Suppressor macrophage (primary cell): ENCODE measurements at places on chromosomes 12 and 14.

GRCh38 chr12:44930972-44931600, 55.0 kb upstream of the NELL2 start:
- DNase-seq: no peak

- no peak for DNase-seq
Measured at GRCh38 chr12:77893918-77894317, 63.2 kb downstream of the NAV3 start.

GRCh38 chr12:76247026-76247646, 101.1 kb downstream of the BBS10 start:
- no peak for DNase-seq

GRCh38 chr14:100839681-100840111, 13.8 kb downstream of the MEG3 start:
- DNase-seq: no peak

GRCh38 chr12:130162267-130162666, at the start of gene FZD10:
FZD10 (plus strand) TSS chr12:130162464; CDS start chr12:130162943, 479 bp downstream.
- no peak for DNase-seq

DNA sequence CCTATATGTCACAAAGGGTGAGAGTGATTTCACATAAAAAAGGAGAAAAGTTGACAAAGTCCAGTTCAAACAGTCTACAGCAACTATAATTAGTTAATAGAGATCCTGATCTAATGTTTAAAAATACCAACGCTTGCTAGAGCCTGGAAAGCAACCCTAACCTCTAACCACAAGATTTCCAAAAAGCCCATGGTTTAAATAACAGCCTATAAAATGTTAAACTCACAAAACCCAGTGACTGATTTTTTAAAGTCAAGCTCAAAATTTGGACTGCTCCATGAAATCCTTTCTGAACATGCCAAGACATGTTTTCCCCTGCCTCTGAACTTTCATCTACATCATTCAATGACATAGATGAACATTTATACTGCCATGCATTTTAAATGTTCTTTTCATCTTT, 81.6 kb downstream of the PLEKHG7 start:
- DNase-seq: no peak

DNA sequence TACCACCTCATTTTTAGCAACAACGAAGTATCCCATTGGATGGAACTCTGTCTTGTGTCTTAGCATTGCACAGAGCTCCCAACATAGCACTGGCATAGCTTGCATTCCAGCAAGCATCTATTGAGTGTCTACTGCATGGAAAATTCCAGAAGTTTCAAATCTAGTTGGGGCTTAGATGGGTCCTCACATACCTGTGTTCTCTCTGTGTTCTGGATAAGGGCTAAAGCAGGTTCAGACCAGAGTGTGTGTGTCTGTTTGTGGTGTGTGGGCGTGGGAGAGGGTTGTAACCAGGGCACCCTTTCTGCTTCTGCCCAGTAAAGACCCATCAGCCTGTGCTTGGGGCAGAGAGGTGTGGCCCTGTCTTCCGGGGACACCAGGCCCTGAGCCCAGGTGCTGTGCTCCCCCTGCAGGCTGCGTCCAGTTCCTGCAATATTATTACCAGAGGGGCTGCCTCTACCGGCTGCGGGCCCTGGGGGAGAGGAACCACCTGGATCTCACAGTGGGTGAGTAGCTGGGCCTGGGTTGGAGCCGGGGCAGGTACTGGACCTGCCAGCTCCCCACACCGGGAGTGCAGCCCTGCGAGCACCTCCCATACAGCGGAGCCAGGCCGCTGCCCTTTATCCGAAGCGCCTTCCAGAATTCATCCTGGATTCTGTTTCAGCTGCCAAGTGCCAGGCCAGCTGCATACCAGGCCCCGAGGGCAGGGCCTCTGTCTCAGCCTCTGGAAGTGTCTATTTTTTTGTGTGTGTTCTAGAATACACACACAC, 20.3 kb downstream of the RHOF start:
- peak; percentile 83 for DNase-seq

DNA sequence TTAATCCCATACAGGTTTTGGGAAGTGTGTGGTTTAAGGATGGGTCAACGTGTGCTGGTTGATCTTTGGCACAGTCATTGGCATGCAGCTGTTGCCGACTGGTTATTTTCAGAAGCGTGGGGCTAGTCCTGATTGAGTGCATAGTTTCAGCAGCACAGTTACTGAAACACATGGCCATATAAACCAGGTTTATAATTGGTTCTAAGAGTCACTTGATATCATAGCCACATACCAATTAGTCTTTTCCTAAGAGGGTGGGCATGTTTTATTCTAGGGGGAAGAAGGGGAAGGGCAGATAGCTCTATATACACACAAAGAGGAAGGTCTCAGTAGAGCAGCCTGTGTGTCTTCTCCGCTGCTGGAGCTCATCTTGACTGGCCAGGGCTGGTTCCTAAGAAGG, 11.0 kb upstream of the RPS6KL1 start:
- peak; percentile 37 for DNase-seq

GRCh38 chr12:1811281-1811947, 9.0 kb upstream of the LRTM2 start:
- peak; percentile 86 for DNase-seq

- DNase-seq: no peak
Measured at GRCh38 chr14:98370352-98370751, 901.6 kb downstream of the BCL11B start.

DNA sequence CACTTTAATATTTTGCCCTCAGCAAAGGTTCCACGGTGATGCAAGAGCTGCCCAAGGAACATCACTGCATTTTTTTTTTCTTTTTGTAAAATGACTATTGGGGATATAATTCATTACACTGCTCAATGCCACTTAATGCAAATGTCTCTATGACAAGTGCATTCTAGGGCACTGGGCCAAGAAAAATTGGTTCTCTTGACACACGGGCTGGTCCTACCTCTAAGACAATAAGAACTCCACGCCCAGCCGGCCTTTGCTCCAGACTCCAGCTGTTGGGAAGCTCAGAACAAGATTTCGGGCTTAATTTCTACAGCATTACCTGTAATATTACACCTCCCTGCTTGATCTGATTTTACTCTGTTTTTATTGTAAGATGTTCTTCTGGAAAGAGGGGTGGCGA, 48.8 kb upstream of the VRK1 start:
- no peak for DNase-seq

DNA sequence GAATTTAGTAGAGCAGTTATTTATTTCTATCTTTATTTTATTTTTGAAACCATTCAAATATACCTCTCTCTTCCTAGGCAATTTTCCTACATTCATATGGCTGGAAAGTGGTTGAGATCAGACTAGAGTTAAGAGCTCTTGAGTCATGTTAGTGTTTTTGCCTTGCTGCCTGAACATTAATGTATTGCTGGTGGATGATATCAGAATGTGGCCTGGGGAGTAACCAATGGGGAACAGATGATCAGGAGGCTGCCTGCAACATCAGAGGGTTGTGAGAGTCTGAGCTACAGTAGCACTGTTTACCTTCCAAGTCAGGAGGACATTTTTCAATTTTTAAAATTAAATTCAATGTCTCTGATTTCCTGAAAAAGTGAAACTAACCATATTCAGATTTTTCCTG, 166.3 kb upstream of the TRHDE start:
- DNase-seq: no peak

- DNase-seq: no peak
Measured at GRCh38 chr14:105383083-105383730, 15.1 kb upstream of the TEX22 start.

DNA sequence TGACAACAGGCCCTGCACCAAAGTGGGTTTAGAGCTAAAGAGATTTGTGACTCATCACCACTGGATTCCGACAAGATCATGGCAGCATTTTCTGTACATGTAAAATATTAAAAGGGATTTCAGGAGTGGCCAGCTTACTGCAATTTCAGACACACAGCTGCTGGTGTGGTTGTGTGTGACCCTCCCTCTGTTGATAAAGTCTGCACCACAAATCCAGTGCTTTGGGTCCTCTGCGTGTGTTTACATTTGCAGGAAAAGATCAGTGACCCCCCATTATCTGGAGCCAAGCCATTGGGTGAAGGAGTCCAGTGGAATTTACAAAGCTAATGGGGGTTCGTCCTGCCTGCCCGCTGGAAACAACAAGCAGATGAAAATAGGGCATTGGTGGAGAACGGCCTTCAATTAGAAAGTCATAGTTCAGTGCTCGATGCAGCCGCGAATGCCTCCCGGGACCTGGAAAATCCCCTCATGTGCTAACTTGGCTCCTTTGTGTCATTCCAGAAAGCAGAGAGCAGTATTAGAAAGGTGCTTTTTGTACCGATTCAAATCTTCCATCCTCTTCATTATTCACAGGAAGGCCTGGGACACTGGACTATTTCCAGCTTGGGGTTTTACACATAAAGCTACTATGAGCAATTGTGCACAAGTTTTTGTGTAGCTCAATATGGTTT, 188.5 kb upstream of the TMEM132C start:
- DNase-seq: no peak

GRCh38 chr12:67832155-67832554, 157.1 kb upstream of the IFNG-AS1 start:
- no peak for DNase-seq

DNA sequence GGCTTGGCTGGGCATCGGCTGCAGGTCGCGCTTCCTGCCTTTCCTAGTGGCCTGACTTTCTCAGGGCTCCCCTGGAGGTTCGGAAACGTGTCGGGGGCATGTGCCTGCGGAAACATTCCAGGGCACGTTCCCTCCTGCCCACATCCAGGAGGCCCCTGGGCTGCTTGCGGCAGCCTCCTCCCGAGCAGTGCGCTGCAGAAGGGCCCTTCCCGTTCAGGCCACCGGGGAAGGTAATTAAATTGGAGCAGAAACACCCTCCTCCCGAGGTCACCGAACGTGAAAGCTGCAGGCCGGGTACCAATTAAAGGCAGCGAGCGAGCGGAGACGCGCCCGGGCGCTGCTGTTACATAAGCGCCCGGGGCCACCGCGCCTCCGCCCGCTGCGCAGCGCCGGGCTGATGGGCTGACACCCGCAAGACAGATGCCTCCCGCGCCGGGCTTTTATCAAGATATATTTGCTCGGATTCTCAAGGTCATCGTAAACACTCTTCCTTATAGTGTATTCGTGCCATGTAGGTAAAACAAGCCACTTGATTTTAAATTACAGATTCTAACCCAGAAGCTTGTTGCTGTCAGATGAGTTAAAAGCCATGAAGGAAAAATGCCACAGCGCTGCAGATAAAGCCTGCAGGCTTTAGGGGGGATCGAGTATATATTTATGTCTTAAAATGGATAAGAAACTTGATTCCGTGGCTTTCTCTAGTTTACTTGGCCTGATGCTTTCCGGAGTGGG, 31.4 kb downstream of the SSPN start:
- DNase-seq: peak; percentile 9

DNA sequence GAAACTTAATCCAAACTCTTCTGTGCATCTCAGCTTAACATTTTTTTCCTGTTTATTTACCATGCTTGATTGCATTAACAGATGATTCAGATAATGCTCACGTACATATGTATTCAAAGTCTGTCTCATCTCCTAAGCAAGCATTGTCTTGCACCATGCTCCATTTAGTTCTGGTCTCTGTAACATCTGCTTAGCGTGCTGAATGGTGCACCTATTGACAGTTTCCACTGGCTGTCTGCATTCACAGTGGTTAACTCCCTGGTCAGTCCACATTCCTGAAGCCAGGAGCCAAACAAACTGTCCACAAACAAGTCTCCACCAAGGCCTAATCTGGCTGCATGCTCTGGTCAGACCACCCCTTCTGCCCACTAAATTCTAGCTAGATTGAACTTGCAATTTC, 83.9 kb downstream of the KNTC1 start:
- DNase-seq: no peak

GRCh38 chr12:62578726-62579125, 112.1 kb downstream of the MON2 start:
- DNase-seq: no peak

DNA sequence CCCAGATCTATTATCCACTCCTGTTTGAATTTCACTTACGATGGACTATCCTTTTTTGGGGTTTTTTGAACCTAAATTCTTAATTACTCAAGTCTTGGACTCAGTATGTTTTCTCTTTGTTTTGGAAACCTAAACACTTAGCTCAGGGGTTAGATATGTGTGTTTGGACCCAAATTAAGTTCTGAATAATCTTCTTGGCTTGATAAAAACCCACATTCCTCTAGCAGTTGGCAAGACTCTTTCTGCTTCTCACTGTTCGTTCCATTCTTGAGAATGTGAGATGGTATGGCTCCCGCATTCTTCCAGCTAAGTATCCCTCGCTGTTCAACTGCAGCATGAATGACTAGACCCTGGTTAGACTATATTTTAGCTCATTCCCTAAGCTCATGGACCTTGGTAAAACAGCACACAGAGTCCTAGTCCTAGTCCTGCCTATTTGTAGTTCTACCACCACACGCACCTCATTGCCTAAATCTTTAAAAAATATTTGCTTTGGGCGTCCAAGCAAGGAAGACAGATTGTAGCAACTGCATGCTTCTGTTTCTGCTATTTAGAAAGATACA, 860.0 kb downstream of the RPS29 start:
- DNase-seq: no peak

GRCh38 chr12:16246264-16246663, 31.2 kb downstream of the SLC15A5 start:
- DNase-seq: no peak
